ENCODE measurements at places on chromosomes 1 and 21. TPM values are rescaled to one million over a fixed set of nuclear protein-coding genes. Genes with fewer than 3 reads are reported as not detected.

- no peak for DNase-seq
These were observed 315.9 kb upstream of the GREM2 start for GRCh38 chr1:240927821-240928220.

DNA sequence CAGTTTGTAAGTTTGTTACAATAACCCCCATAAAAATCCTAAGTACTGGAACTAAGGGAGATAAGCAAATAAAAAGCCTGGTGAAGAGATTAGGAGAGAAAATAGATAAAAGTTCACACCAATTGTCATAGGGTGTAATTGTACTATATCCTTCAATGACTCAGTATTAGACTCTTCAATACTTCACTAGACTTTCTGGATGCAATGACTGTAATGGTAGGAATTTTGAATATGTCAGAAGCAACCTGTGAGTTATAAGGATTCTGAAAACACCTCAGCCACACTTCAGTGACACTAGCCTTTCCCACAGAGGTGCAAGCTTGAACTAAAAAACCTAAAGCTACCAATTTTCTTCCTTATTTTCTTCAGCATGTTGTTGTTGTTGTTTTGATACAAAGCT lies 147.9 kb downstream of the PTGER3 start:
- no peak for DNase-seq

- DNase-seq, result no peak
These were observed 67.2 kb downstream of the LRIG2 start for GRCh38 chr1:113140176-113140575.

DNA sequence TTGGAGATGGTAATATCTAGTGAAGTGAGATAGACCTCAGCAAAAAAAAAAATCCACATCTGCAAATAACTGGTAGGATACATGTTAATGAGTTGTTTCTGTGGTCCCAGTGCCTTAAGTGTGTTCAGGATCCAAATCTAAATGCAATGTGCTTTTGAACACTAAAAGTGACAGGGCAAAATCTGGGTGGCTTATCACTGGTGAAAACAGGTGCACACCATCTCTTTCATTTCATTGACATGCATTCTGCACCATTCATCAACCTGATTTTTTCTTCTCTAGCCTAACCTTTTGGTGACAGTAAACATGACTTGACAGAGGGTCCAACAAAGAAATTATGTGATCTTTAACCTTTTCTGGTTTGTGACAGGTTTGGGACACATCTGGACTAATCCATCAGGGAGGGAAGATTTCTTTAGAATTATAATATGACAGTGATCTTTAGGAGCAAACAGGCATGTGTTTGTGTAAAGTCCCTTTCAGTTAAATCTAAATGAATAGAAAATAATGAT lies 201.6 kb upstream of the NEGR1 start:
- DNase-seq, result no peak

DNA sequence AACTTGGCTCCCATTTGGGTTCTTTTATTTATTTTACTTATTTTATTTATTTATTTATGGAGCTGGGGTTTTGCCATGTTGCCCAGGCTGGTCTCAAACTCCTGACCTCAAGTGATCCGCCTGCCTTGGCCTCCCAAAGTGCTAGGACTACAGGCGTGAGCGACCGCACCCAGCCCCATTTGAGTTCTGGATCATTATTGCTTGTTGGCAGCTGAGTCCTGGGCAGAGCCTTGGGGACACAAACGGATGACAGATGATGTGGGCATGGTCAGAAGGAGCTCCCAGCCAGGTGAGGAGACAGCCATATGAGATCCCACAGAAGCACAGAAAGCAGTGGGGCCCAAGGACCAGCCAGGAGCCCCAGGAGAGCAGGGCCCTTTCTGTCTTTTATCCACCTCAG lies 254.0 kb downstream of the MATN1 start:
- DNase-seq, result no peak

DNA sequence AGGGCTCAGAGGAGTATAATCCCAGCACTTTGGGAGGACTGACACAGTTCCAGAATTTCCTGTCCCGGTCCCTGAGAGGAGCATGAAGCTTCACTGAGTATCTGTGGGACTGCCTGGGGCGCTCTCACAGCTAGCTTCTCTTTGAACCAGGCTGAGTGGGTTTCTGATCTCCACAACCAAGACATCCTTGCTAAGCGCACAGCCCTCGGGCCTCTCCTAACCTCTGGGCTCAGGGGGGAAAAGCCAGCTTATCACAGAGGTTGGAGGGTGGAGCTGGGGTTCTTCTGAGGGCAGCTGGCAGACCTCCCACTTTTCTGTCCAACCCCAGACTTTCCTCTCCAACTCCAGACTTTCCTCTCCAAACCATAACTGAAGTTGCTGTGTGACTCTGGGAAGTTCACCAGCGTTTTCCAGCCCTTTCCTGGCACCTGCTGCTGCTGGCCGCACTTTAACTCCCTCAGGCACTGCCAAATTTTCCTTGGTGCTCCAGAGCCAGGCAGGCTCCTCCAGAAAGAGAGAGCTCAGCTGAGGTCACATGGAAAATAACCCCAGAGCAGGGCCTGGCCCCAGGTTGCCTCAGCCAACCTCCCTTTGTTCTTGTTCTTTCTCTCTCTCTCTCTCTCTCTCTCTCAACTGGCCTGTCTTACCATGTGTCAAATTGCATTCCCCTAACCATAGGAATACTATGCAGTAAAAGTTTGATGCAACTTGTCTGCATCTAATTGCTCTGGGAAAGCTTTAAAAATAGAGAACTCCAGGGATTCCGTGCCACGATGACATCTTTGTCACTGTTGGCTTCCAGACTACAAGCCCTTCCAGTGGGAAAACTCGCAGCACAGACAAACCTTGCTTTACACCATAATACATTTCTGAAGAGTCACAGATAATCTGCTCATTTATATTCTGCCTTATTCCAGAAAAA lies 49.5 kb downstream of the OLFML2B start:
- DNase-seq, result peak; percentile 79

Gene TLR5
- 3.9 TPM for total RNA-seq

Gene UTS2
- not detected for total RNA-seq

Gene XKR8
- total RNA-seq, result 15.6 TPM

Gene RCSD1
- 36.8 TPM for total RNA-seq

Measured in ascending aorta (tissue), 2 donors.